ENCODE measurements at places on chromosomes 1 and 21.

DNA sequence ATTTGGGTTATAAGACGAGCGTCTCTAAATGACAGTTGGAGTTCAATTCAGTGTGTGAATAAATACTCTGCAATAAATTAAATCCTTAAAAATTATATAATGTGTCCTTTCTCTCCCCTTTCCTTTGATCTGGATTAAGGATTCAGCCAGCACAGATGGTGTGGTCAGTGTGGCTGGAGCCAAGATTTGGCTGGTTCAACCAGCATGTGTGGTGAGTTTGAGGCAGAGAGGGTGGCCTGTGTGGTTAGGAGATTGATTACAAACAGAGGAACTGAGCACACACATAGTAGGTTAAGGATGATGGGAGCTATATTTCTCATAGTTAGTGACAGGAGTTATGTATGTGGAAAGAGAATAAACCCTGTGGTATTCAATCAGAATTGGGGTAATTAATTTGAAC is 14.2 kb upstream of the AMIGO1 start:
- DNase-seq: no peak

DNA sequence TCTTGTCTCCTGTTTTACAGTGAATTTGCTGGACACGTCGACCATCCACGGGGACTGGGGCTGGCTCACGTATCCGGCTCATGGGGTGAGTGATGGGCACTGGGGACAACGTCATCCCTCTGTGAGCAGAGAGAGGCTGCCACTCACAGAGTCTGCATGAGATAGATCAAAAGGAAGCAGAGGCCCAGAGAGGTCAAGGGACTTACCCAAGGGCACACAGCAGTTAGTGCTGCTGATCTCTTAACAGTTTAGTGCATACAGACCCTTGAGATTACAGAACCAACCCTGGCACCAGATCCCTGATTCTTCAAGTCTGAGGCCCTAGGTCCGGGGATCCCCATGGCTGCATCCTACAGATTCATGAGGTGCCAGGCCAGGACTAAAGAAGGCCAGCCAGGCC is 6.0 kb downstream of the EPHA8 start:
- DNase-seq: no peak

DNA sequence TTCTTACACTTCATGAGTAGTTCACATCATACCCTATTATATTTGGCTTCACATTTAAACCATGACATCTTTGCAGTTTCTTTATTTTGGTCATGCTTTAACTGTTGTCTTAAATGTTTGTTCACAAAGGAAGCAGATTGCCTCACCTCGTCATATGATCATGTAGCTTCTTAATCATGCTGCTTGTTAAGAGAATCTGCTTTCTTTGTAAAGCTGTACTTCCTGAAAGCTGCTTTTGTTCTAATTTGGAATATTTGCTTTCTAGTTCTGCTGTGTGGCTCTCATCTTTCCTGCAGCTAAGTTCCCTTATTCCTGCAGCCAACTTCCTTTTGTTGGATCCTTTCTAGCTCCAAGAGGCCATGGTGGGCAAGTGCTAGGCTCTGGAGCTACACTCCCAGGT is 62.9 kb upstream of the SIM2 start:
- no peak for DNase-seq

- peak; percentile 7 for DNase-seq
These were observed 46.7 kb downstream of the OLIG1 start for GRCh38 chr21:33116676-33117075.

GRCh38 chr1:179141592-179142251 is 59.9 kb downstream of the TOR3A start:
- no peak for DNase-seq

- DNase-seq: no peak
These were observed 47.8 kb downstream of the UCHL5 start for GRCh38 chr1:193011406-193011805.

- DNase-seq: peak; percentile 55
These were observed 97.4 kb upstream of the SGIP1 start for GRCh38 chr1:66436378-66437135.

DNA sequence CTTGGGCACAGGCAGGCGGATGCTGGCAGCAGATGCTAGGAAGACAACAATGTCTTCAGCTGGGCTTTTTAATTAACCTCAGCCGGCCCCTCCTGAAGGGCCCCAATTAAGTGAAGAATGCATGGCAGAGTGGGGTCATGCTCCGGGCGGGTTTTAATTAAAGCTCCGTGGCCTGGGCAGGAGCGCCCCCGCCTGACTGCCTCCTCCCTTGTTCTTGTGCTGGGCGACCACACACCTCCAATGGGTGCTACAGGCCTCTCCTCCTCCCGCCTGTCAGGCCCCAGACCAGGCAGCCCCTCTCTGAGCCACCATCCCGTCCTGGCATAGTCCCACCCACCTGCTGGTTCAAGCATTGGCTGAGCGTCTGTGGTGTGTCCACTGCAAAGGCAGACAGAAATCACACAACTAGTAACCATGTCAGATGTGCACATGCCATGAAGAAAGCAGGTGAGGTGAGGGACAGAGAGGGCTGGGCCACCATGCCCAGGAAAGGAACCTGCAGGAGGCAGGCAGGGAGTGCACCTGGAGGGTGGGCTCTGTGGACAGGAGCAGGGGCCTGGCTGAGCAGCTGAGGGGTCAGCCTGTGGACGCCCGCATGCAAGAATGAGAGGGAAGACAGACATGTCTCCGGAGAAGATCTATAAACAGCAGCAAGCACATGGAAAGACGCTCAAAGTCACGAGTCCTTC is 8.5 kb upstream of the ARF1 start:
- no peak for DNase-seq

- DNase-seq: no peak
These were observed 38.0 kb downstream of the WDR4 start for GRCh38 chr21:42841156-42841915.

DNA sequence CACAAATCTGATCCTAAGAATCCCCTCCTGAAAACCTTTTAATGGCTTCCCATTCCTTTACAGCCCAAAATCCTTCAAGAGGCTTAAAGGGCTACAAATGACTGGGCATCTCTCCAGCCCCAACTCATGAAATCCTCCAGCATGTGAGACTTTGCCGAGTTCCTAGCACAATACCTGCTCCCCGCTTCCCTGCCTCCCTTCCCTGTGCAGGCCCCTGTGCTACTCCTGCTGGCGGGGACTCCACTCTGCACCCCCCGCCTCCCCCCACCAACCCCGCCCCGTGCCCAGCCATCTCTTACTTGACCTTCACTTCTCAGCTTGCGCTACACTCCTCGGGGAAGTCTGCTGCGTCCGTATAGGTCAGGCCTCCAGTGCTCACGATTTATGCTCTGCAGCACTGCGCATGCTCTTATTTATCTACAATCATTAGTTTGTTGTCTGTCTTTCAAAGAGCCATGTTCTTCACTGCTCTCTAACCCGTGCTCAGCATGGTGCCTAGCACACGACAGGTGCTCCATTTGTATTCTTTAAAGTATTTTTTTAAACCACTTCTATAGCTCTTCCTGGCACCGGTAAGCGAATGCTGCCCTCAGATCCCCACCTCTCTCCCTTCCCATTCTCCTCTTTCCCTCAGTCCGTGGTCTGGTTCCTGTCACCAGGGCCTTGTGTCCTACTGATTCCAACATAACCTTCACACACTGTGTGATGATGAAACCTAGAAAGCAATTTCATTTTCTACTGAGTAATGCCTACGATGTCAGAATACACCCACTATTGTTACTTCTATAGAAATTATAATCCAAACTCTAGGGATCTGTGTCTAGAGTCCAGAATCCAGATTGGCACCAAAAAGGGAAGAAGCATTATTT is 37.5 kb upstream of the PLA2G2C start:
- no peak for DNase-seq

GRCh38 chr1:180144659-180145357 is 9.9 kb upstream of the QSOX1 start:
- DNase-seq: no peak

GRCh38 chr1:36128126-36128904 is 3.3 kb upstream of the COL8A2 start:
- DNase-seq: no peak

- DNase-seq: no peak
These were observed 393 bp downstream of the ELAPOR1 start for GRCh38 chr1:109114342-109114674.

DNA sequence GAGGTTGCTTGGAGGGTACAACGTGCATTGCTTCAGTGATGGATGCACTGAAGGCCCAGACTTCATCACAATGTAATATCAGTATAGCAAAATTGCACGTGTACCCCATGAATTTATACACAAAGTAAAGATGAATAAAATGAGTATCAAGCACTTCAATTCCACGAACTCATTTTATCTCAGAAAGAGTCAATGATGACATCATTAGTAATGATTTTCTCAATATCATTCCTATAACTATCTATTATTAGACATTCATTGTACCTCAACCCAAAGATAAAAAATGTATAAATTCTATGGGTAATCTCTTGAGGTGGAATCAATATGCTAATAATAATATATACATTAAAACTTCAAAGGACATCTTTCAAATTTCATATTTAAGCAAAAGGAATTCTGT is 208.4 kb downstream of the COL11A1 start:
- DNase-seq: no peak

DNA sequence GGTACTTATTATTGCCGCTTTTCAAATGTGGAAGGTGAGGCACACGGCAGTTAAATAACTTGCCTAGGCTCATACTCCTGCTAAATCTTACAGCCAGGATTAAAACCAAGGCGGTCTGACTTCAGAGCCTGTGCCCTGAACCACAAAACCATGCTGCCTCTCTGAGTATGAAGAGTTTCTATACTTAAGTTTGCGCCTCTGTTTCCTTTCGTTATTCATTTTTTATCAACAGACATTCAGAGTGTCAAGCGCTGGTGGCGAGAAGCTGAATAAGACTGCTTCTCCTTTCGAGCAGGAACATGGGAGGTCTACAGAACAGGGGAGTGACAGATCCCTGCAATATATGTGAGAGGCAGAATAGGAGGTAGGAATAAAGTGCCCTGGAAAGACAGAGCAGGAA is 96.0 kb upstream of the DUSP10 start:
- DNase-seq: peak; percentile 37

All from CD4-positive, alpha-beta T cell treated with Interleukin-10 for 1 hour (primary cell).